Brain (organoid and tissue), 16 donors: ENCODE measurements at places on chromosomes 12 and 14. TPM values are rescaled to one million over a fixed set of nuclear protein-coding genes. Genes with fewer than 3 reads are reported as not detected.

PDZRN4 gene
- polyA plus RNA-seq = 0.68 TPM

CRIP1 gene
- 195 TPM for polyA plus RNA-seq

ACOT6 gene
- polyA plus RNA-seq = not detected

MIPOL1 gene
- polyA plus RNA-seq = 2.1 TPM

SDS gene
- 4.8 TPM for polyA plus RNA-seq

RNASE7 gene
- polyA plus RNA-seq = not detected

CAPZA3 gene
- not detected for polyA plus RNA-seq

BICDL1 gene
- polyA plus RNA-seq = 22.9 TPM
